ENCODE measurements at places on chromosomes 5 and 9.

DNA sequence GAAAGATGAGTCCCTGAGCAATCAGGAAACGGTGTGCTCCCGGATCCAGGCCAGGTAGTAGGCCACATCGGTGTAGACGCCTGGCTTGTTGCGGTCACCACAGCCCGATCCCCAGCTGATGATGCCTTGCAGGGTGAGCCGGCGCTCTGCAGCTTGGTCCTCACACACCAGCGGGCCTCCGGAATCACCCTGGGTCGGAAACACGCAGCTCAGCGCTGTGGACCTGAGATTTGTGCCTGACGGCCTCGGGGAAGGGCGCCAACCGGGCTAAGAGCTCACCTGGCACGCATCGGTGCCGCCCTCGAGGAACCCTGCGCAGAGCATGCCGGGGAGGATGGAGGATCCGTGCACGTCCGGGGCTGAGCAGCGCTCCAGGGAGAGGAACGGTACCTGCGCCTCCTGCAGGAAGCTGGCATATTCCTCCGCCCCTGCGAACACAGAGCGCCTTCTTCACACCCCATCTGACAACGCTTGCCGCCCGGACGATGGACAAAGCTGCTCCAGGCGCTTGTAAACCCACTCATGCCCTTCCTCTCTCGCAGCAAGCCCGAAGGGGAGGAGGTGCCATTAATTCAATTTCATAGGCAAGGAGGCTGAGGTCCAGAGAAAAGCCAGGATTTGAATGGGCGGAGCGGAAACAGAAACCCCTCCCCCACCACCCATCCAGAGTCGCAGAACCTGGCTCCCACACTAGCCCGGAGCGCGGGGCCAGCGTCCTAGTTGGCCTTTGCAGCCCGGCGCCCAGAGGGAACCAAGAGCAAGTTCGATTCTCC, 2.0 kb upstream of the PFN3 start:
- peak; percentile 44 for DNase-seq

DNA sequence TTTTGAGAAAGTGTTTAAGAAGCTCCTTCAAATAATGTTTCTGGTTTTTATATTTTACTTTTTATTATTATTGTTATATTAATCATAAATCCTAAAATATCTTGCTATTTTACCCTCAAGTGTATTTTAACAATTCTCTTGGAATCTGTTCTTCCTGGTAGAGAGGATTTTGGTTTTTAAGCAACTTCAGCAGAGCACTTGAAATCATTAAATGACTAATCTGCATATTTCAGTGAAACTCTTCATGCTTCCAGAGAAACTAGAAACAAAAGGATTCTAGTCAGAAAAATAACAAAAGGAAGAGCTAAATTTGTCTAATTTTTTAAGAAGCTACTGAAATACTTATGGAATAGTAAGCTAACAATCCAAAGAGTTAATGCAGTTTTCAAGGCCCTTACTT, 1057.3 kb downstream of the TLE1 start:
- no peak for DNase-seq

- no peak for DNase-seq
Observed at GRCh38 chr5:118548761-118549720, 439.3 kb downstream of the DTWD2 start.

DNA sequence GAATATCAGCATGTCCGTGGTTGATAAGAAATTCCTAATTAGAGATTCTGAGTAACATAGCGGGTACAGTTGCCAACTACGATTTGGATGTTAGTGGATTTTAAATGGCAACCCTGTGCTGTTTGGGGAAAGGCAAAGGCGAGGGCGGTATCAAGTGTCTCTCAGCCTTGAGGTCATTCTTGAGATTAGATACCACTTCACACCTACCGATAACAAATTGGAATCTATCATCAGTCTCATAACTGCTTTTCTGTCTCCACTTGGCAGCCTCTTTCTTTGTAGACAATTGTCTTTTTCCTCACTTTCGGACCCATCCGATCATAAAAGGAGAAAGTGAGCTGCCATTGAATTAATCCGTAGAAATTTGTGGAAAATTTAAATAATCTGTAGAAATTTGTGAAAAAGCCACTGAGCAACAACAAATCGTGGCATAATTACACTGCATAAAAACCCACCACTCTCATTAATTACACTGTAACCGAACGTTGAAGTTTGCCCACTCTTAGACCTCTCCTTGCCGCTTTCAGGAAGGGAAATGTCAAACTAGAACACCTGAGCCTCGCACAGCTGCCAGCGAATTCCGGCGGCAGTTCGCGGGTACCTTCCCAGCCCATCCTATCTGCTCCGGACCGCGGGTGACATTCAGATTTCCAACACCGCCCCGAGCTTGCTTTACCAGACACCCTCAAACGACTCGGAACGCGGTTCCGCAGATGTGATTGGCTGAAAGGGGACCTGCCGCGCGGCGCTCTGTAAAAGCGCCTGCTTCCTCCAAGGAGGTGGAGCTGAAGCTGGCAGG, 849 bp upstream of the RGMB start:
- DNase-seq, result peak; percentile 32

GRCh38 chr9:2628919-2629318, 7.3 kb downstream of the VLDLR start:
- no peak for DNase-seq

DNA sequence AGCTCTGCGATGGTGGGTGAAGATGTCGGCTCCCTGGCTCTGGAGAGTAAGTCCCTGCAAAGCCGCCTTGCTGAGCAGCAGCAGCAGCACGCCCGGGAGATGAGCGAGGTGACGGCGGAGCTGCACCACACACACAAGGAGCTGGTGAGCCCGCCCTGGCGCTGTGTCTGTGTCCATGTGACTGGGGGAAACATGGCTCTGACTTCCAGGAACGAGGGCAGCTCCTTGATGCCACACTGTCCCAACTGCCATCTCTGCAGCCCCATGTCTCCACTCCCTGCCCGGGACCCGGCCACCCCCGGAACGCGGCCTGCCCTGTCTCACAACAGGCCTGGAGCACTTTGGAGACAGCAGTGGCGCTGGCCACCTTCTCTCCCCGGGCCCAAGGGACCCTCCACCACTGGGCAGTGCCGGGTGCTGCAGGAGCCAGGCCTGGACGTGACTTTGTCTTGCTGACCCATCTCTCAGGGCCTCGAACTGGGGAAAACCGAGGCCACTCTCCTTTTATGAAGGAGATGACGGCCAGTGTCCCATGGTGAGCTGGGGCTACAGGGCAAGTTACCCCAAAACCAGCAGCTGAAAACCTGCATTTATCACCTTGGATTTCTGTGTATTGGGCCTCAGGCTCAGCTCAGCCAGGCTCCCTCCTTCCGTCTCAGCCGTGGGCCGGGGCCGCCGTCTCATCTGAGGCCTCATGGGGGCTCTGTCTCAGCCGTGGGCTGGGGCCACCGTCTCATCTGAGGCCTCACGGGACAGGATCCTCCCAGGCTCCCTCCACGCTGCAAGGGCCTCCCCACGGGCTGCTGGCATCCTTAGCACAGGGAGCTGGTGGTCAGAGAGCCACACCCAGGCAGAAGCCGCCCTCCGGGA, 28.6 kb downstream of the CEP72 start:
- DNase-seq, result no peak

GRCh38 chr9:136572828-136573625, 27.2 kb upstream of the NOTCH1 start:
- DNase-seq, result no peak

- no peak for DNase-seq
Observed at GRCh38 chr5:58455066-58455465, 4.8 kb downstream of the PLK2 start.

- DNase-seq, result no peak
Observed at GRCh38 chr5:106418196-106418595, 1252.5 kb downstream of the EFNA5 start.

- no peak for DNase-seq
Observed at GRCh38 chr9:18012170-18012569, 433.3 kb downstream of the SH3GL2 start.

GRCh38 chr9:34380511-34381315, 4.0 kb upstream of the MYORG start:
- peak; percentile 54 for DNase-seq

DNA sequence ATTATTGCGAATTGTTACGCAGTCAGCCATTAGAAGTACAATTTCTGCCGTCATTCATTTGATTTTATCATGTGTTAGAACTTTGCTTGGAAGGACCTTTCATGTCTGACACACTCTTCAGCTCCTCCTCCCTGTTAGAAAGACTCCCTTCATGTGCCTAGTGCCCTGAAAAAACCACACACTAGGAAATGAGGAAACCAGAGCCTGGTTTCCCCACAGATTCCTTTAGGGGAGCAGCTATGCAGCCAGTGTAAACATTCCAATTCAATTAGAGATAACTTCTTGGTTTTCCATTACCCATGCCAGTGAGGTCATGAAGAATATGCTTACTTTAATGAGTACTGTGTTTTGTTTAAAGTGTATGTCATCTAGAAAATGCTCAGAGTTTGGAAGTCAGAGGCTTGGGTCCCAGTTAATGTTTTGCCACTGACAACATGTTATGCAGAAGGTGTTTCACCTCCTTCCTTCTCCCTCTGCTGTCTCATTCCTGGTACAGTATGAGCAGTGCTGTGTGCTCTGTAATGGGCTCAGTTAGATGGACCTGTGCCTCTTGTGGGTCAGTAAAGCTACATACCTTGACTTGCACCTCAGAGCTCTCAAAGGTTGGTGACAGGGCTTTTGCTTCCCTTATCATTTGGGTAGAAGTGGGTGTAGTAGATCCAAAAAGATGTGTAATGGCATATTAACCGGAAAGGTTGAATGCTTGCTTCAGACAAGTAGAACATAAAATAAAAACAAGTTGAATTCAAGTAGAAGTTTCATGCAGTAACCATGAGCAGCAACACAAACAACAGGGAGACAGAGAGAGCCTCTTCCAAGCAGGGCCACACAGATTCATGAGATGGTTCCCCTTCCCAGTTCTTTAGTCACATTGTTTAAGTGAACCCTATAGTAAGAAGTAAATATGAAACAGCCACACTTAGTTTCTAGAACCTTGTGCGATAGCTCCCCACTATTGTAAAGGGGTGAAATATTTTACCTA, 52.6 kb upstream of the TNFAIP8 start:
- DNase-seq, result no peak

- peak; percentile 62 for DNase-seq
Observed at GRCh38 chr5:131379723-131380122, 115.9 kb downstream of the CDC42SE2 start.

DNA sequence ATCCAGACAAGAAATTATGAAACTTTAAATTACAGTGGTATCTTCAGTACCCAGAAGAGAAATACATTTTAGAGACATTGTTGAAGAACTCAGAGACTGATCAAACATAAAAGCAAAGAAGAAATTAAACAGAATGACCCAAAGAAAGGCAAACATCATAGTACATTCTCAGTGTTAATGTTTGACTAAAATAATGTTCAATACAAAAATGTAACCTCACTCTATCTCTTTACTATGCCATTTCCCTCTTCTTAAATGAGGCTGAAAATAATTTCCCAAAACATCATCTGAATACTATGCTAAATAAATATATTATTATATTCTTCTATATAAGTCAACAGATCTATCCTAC, 22.8 kb downstream of the TMEM161B start:
- DNase-seq, result no peak

GRCh38 chr5:133353741-133354140, 258.6 kb downstream of the FSTL4 start:
- no peak for DNase-seq

GRCh38 chr9:95462249-95463147, 54.3 kb downstream of the PTCH1 start:
- DNase-seq, result peak; percentile 55

- DNase-seq, result no peak
Observed at GRCh38 chr5:171592076-171592475, 172.6 kb downstream of the FGF18 start.

DNA sequence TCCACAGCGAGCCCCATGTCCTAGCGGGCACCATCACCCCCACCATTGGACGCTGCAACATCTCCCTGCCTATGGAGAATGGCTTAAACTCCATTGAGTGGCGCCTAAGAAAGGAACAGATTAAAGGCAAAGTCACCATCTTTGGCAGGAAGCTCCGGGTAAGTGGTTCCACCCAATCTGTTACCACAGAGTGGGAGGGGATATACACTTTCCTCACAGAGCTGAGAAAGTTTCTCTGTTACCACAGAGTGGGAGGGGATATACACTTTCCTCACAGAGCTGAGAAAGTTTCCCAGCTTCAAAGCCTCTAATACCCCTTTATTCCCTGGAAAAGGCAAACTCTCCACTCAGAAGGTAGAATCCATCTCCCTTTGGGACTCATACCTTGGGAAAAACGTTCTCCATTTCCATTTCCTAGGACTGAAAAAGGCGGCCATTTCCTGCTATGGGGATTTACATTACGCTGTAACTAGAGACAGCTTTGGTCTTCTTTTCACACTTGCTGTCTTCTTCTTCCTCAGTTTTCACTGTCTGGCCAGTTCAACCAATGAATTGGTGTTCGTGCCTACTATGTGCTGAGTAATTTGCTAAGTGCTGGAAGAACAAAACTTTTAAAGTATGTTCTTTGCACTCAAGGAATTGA, 63.4 kb upstream of the WWC1 start:
- no peak for DNase-seq

DNA sequence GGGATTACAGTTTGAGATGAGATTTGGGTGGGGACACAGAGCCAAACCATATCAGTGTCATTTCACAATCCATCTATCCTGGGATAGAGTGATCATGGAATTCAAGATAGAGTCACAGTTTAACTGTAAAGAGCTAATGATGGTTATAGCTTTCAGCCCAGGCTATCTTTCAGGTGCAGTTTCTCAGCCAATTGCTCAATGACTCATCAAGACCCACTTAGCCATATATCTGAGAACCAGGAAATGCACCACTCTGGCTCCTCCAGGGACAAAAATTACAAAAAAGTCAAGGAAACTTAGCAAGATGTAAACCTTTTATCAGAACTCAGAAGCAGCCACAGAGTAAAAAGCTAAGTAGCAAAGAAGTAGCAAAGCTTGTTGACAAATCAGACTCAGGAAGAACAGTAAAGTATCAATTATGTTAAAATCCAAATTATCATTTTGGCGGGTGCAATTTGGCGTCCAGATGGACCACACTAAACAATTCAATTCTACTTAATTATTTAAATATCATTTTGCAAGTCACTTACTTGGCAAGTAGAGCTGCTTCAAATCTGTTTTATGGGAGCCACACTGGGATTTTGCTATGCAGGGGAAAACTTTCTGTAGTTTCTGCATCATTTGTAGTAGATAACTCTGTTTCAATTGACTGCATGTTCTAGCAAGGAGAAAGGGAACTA, 169.4 kb downstream of the TLE1 start:
- DNase-seq, result no peak

GRCh38 chr5:80114860-80115259, 79.7 kb downstream of the THBS4 start:
- no peak for DNase-seq

DNA sequence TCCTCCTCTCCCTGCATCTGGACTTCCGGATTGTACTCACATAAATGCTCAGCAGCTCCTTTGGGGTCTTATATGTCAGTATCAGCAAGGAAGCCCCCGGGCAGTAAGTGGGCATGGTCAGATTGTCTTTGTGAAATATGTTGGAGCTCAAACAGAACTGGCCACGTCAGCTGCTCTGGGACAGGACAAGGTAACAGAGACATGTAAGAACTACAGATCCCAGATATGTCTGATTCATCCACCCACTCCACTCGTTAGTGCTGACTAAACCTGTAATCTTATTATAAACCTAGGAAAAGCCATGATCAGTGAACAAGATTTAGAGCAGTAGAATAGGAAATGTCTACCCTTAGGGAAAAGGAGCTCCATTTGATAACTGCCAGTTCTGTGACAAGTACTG, 561.8 kb downstream of the CETN3 start:
- DNase-seq, result no peak

- no peak for DNase-seq
Observed at GRCh38 chr5:27130587-27130986, 92.2 kb upstream of the CDH9 start.

GRCh38 chr5:163506095-163506457, 657 bp downstream of the MAT2B start:
- DNase-seq, result no peak
